Central memory CD4-positive, alpha-beta T cell (primary cell): ENCODE measurements at places on chromosomes 2 and 18.

- DNase-seq = no peak
Measured at GRCh38 chr2:98180456-98180855, 93.5 kb downstream of the VWA3B start.

DNA sequence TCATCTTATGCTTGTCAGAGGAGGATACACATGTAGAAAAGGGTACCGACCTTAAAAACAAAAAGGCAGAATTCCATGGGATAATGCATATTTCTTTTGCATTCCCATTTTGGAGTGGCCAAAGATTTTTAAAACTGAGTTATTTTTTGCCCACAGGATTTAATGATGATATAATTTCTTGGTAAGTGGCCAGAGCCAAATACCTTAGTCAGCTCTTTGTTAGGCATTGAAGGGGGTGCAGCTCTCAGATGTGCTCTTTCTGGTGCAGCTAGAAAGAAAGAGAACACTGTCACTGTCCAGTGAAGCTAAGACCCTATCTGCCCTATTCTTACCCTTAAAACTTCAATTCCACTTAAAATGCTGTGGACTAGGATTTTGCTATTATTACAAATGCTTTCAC is 10.8 kb downstream of the COQ10B start:
- no peak for DNase-seq

DNA sequence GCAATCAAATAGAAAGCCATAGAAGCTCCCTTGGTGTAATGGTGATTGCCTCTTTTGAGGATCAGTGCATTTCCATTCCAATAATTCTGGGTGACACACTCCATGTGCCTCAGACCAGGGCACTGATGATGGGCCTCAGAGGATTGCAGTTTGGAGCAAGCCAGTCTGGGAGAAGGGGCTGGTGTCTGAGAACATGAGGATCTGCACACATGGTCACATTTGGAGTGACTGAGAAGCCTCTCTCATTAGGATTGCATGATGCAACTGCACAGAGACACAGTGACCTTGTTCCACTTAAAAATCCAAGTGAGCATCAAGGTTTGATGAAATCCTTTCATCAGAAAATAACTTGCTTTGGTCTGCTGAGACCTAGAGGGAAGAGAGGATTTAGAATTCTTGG is 216.4 kb downstream of the ANKRD30B start:
- DNase-seq = no peak

DNA sequence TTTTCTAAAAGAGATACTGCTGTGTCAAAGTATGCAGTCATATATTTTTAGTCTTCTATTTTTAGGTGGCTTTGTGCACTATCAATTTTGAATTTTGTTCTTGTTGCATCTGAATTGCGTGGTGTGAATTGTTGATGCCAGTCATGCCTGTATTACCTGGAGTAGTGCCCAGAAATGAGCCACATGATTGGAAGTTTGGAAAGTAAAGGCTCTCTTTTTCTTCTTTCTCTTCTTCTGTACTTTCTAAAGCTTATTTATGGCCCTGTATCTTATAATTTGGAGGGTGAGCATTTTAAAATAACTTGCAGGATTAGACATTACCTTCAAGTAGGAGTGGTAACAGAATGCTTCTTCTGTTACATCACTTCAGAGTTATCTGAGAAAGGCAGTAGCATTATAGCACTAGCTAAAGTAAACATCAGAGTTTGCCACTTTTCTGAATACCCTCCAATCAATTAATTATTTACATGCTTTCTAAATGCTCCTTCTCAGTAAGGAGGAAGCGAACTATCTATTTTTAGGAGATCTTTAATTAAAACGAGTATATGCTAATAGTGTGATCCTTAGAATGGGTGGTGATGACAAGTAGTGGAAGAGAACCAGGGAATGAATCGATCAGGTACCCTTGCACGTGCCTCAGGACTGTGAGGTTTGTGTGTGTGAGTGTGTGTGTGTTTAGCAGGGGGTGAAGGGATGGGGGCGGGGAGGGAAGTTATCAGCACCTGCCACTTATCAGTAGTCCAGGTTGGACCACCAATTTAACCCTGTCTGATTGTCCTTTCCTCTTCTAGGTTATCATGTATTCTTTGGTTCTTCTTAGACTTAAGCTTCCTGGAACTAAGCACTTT is 112.5 kb downstream of the MAP3K20 start:
- no peak for DNase-seq

GRCh38 chr2:32450851-32451250 is 94.0 kb downstream of the BIRC6 start:
- no peak for DNase-seq

DNA sequence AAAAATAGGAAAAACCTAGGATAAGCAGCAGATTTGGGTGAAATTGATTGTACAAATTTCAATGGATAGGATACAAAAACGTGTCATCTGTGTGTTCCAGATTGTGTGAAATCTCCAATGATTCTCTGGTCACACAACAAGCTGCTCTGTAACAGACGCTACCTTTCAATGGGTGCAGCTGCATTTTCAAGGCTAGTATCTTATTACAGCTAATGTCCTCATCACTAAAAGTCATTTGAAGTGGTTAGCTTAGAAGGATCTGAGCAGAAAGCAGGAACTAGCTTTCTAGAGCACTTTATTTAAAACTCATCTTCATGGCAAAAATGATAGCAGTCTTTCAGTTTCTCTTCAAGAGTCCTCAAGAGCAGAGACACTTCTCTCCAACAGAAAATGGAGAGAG is 364.6 kb downstream of the LRP1B start:
- DNase-seq = no peak

GRCh38 chr2:11701751-11702301 is 31.8 kb upstream of the NTSR2 start:
- peak; percentile 17 for DNase-seq

GRCh38 chr2:175097297-175097696 is 70.7 kb downstream of the ATF2 start:
- no peak for DNase-seq

GRCh38 chr2:88184762-88185161 is 14.6 kb downstream of the THNSL2 start:
- no peak for DNase-seq

- DNase-seq = no peak
Measured at GRCh38 chr2:198324071-198324470, 519.7 kb downstream of the PLCL1 start.

DNA sequence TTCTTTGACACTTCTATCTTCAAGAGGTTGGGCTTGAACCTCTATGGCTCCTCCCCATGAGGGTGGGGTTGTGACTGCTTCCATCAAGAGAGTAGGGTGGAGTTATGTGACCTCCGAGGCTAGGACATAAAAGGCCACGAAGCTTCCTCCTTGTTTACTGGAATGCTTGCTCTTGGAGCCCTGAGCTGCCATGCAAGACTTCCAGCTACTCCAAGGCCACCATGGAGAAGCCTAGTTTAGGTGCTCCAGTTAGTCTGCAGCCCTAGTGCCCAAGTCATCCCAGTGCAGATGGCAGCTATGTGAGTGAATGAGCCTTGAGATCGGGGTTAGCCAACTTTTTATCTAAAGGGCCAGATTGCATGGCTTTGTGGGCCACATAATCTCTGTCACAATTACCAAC is 2.4 kb upstream of the MERTK start:
- DNase-seq = no peak

DNA sequence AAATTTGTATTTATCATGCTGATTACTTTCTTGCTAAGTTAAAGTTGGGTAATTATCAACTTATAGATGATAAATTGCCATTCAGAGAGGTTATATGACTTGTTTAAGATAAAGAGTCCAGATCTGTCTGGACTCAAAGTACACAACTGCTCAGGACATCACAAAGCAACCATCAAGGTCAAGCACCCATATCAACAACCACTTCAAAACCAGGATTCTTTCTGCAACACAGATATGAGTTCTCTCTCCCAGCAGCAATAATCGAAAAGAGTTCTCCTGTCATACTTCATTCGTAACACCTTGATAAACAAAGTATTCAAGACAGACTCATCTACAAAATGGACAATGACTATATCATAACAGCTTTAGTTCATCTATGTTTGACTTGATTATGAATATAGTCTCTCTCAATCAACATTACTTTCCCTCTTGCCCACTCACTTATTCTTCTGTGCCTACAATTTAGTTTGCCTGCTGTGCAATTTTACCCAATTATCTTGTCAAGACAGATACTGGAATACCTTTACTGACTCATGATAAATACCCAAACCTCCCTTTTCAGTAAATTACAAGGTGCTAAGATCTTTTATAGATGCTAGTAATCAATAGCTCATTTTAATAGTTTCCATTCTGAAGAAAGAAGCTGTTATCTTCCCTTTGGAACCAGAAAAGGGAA is 281.8 kb downstream of the NBAS start:
- DNase-seq = no peak

GRCh38 chr2:28600181-28600580 is 104.3 kb downstream of the PLB1 start:
- no peak for DNase-seq

DNA sequence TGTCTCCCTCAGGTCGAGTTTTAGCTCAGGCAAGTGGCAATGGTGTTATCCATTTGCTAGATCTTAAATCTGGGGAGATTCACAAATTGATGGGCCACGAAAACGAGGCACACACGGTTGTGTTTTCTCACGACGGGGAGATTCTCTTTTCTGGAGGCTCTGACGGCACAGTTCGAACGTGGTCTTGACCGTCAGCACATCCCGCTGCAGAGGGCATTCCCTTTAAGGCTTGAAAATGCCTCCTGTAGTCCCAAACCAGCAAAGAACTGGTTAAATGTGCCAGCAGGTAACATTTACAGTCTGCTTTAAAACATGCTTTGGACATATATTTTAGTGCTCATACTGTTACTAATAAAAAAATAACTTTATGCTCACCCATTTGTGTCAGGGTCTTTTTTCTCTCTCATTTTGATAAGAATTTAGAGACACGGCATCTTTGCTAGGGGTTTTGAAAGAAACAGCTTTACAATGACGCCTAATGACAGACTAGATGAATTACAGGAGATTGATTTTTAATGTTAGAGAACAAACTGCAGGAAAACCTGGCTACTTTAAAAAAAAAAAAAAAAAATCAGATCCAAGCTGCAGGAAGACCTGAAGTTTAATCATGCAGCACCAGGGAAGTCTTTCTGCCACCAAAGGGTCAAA is 602 bp upstream of the VWC2L start:
- no peak for DNase-seq

DNA sequence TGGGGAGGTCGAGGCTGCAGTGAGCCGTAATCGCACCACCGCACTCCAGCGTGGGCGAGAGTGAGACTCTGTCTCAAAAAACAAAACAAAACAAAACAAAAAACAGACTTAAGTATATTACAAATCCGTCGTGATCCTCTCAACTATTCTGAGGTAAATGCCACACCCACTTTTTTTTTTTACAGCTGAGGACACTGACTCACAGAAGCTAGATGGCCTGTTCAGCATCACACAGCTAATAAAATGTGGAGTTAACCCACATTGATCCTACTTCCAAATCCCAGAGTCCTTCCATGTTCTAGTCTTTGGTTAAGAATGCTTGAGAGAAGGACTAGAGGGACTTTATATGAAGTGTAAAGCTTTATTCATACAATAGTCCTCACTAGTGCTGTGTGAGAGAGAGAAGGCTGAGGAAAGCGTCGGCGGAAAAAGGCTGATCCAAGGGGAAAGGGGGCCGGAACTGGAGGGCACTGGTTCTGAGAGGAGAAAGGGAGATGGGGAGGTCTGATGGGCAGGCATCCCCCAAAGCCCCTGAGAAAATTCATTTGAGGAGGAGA is 627 bp downstream of the RNF25 start:
- DNase-seq = no peak

GRCh38 chr18:56919190-56919589 is 227.7 kb upstream of the BOD1L2 start:
- no peak for DNase-seq

- no peak for DNase-seq
Measured at GRCh38 chr2:123770996-123771720, 253.9 kb upstream of the CNTNAP5 start.

- DNase-seq = no peak
Measured at GRCh38 chr2:144470334-144470733, 49.6 kb downstream of the ZEB2 start.

DNA sequence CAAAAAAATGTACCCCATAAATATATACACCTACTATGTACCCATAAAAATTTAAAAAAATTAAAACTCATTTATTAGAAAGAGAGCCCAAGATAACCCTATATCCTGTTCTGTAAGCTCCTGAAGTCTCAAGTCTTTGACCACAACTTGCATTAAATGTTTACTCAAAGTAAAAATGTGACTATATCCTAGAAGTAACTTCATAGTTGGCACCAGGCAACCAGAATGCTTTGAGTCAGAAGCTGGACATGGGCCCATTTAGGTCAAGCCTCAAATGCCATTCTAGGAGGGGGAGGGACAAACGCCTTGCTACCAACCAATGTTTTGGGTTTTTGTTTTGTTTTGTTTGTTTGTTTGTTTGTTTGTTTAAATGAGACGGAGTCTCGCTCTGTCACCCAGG is 9.3 kb upstream of the TBC1D8 start:
- DNase-seq = no peak

- no peak for DNase-seq
Measured at GRCh38 chr2:69720404-69720803, 21.5 kb upstream of the ANXA4 start.

- no peak for DNase-seq
Measured at GRCh38 chr2:170354388-170354787, 176.4 kb downstream of the MYO3B start.

GRCh38 chr18:68763083-68763482 is 34.8 kb upstream of the CCDC102B start:
- no peak for DNase-seq

DNA sequence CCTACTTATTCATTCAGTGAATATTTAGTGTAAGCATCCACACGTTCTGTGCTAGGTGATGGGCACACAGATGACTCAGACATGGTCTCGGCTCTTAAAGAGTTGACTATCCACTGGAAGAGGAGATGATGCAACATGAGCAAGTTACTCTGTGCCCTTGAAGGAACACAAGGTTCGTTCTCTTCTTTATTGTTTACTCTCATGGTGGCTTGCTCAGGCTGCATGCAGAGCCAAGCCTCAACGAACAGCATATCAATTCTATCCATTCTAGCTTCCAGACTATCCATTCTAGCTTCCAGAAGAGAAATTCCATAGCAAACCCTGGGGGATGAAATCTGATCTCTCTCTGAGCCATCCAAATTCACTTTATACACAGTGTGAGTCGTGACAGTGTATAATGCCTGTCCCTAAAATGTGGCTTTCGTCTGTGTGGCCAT is 68.1 kb upstream of the CTAGE1 start:
- DNase-seq = no peak

GRCh38 chr2:221461901-221462300 is 110.2 kb downstream of the EPHA4 start:
- DNase-seq = no peak

DNA sequence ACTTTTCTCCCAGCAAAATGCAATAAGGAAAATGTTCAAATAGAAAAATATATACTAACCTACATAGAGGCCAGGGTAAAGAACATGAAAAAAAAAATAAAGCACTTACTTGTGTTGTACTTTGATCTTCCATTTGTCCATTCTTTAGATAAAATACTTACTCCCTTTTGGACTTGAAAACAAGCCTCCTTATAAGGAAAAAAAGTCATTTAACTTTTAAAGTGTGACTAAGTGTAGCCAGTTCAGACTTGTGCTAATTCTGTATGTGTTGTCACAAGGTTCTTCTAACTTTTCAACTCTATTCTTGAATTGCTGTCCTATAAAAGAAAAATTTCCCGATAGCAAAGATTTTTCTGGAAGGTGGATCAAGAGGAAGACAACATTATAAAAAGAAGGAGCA is 23.2 kb downstream of the SLC40A1 start:
- no peak for DNase-seq
